ENCODE measurements at places on chromosomes 6 and 20.

DNA sequence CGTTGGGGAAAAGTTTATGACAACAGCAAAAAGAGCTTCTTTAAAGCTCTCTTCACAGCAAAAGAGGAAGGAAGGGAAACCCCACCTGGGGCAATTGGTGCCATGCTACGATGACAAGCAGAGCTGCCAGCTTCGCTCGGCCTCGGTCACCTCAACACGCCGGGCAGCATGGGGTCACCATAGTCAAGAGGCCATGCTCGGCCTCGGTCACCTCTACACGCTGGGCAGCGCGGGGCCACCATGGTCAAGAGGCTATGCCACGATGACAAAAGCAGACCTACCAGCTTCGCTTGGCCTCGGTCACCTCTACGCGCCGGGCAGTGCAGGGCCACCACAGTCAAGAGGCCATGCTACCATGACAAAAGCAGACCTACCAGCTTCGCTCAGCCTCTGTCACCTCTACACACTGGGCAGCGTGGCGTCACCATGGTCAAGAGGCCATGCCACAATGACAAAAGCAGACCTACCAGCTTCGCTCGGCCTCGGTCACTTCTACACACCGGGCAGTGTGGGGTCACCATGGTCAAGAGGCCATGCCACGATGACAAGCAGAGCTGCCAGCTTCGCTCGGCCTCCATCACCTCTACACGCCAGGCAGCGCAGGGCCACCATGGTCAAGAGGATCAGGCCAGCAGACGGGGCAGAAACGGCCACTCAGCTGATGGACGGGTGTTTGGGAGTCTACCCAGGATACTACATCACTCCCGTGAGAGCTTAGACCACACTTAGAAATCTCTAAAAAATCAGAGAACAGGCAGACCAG is 12.1 kb downstream of the APMAP start:
- DNase-seq: no peak

DNA sequence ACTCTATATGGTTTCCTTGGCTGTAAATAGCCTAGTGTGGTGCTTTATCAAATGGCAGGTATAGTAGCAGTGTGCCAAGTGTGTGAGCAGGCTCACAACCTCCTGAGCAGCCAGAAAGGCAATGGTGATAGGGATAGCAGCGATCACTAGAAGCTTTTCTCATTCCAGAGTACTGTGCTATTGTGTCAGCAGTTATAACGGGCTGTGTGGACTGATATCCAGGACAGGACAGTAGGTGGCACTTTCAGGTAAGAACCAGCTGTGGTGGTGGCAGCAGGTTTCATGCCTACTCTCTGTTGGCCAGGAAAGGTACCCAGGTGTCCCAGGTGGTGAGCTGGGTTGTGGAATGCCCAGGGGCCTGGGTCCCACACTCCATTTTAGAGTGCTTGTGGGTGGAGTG is 448.8 kb upstream of the BTBD3 start:
- DNase-seq: no peak

DNA sequence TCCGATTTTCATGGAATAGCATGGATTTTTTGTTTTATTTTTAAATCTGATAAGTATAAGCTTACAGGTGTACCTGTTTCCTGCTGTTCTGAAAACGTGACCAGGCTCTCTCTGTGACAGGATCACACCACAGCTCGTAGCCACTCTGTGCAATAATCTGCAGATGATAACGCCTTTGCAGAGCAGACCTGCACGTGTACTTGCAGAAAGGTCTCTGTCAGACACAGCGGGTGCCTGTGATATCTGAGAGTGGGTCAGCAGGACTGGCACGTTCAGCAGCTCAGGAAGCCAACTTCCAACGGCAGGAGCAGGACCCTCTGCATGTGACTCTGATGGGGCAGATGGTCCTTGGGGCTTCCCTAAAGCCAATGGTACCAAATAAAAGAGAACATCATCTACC is 68.6 kb upstream of the HDDC2 start:
- no peak for DNase-seq

GRCh38 chr6:71190809-71191208 is 97.8 kb upstream of the OGFRL1 start:
- no peak for DNase-seq

GRCh38 chr20:22611636-22612035 is 27.3 kb upstream of the FOXA2 start:
- no peak for DNase-seq

DNA sequence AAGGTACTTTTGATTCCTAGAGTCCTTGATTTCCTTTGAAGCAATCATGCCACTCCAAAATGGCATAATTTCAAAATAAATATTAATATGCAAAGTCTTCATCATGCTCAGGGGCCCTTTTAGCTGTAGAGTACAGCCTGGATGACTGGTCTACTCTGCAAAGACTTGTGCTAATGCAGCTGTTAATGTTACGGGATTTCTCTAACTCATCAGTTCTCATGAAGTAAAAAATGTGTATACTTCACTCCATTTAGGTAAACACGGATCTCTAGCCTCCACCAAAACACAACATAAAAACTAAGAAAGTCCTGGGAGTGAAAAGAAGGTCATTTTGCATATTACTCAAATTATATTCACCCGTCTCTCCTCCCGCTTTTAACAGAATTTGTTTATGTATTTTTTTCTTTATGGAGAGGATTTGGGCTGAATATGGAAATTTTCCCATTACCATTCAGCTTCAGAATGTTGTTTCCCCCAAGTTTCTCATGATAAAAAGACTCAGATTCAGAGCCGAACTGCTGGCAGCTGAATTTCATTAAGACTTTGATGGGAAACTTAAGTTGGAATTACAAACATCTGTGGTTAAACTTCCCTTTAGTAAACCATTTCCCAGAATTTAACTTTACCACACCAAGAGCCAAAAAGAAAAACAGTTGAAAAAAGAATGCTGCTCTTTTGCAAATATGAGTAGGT is 8.7 kb downstream of the LAMA4 start:
- no peak for DNase-seq

DNA sequence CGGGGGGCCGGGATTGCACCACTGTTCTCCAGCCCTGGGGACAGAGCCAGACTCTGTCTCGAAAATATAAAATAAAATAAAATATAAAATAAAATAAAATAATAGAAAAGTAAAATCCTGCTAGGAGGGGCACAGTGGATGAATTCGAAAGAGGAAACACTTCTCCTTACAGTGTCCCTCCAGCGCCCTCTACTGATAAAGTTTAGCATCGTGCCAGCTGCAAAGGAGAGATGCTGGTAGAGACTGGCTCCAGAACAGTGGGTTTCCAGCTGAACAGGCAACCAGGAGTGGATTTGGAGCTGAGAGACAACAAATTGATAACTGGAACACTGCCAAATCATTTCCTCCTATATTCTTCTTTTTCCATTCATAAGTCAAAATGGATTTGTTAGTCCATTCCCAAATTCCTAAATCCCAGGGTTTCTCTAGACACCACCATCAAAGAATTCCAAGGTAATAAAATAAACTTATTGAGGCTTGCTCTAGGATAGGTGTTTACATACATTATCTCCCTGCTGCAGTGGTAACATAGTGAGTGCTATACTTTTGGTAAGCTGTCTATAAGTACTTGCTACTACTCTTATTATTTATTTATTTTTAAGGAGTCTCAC is 31.7 kb upstream of the TBPL1 start:
- DNase-seq: peak; percentile 33

DNA sequence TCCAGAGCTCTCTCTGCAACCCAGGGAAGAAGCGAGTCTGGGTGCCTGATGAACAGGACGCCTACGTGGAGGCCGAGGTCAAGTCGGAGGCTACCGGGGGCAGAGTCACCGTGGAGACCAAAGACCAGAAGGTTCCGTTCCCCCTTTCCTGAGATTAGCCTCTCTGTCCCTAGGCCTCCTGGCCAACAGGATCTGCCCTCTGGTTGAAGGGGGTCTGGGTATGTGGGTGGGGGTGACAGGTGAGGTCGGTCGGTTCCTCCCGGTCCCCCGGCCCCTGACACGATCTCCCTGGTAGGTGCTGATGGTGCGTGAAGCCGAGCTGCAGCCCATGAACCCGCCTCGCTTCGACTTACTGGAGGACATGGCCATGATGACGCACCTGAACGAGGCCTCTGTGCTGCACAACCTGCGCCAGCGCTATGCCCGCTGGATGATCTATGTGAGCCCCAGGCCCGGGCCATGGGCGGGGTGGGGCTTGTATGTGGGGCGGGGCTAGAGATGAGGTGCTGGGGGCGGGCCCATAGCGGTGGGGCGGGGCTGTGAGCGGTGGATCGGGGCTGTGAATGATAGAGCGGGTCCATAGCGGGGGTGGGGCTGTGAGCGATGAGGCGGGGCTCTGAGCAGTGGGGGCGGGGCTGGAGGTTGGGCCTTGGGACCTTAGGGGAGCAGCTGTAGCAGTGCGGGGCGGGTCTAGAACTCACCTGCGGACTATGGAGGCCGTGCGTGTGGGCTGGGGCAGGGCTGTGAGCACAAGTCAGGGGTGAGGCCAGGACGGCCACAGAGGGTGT is 23.9 kb downstream of the MYH7B start:
- no peak for DNase-seq

Data from stimulated activated CD8-positive, alpha-beta memory T cell treated with anti-CD3 and anti-CD28 coated beads, Interleukin-15, amount 100 ng/mL, for 4 hours (primary cell).